ENCODE measurements at places on chromosomes 3 and 15.
A peak's percentile ranks its signal among the peaks of the same experiment; 100 is the strongest.

DNA sequence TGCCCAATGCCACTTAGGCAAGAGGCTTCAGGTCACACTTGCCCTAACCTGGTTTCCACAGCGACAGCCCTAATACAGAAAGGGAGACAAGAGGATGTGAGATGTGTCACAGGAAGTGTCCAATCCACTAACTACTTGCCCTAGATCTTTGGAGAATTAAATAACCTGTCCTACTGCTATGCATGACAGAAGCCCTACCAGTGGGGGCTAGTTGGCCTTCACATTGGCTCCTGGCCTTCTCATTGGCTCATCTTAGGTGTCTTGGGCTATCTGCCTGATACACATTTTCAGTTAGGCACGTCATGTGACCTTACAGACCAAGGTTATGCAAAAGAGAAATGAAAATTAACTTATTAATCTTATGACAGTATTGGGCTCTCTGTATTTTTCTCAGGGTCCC is 449.9 kb downstream of the FHIT start:
- no peak for DNase-seq

DNA sequence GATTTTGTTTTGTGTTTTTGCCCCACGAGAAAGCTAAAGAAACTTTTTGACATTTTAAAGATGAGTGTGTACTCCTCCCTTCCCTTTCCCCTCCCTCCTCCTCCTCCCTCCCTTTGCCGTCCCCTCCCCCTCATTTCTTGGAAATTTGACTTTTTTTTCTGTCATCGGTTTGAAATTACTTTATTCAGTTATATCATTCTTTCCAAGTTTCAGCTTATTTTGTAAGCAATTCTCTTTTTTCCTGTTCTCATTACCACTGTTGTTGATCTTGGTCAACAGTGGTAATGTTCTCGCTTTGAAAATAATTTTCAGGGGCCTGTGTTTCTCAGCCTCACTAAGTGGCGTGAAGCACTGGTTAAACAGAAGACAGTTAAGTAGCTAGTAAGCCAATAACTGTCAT is 178.4 kb downstream of the AKAP13 start:
- DNase-seq, result no peak

- no peak for DNase-seq
Measured at GRCh38 chr15:51658664-51659063, 22.6 kb upstream of the SCG3 start.

GRCh38 chr15:99954361-99955180 is 221.3 kb upstream of the LYSMD4 start:
- no peak for DNase-seq

DNA sequence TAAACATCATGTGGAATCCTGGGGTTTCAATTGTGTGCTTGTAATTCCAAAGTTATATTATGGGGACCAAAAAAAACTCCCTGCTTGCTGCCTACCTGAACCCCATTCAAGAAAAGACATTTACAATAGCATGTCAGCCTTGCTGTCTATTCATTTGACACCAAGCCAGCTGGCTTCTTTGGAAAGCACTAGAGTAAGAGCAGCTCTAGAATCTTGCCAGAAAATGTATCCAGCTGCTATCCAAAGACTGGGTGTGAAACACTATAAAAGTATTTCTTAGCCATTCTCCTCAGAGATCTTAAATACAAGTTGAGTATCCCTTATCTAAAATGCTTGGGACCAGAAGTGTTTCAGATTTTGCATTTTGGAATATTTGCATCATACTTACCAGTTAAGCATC is 87.4 kb downstream of the RAD18 start:
- DNase-seq, result no peak

GRCh38 chr3:162769564-162769963 is 1273.0 kb downstream of the OTOL1 start:
- DNase-seq, result no peak

DNA sequence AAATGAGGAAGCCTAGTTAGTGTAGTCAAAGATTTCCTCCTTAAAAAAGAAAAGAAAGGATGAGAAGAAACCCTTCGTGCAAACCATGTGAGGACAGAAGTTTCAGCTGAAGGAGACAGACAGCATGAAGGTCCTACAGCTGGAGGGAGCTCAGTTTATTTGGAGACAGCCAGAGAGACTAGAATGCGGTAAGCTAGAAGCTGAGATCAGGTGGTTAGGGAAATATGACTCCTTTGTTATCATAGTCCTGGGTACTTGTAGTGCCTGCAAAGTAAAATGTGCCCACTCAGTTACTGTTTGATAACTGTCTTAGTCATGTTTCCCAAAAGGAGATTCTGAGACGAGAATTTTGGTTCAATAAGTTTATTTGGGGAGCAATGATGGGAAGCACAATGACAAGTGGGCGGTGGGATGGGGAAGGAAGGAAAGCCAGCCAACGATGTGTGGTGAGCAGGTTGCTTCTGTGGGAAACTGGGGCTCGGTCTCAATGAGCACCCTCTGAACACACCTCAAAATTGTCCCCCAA is 178.8 kb upstream of the SNTN start:
- DNase-seq, result no peak

DNA sequence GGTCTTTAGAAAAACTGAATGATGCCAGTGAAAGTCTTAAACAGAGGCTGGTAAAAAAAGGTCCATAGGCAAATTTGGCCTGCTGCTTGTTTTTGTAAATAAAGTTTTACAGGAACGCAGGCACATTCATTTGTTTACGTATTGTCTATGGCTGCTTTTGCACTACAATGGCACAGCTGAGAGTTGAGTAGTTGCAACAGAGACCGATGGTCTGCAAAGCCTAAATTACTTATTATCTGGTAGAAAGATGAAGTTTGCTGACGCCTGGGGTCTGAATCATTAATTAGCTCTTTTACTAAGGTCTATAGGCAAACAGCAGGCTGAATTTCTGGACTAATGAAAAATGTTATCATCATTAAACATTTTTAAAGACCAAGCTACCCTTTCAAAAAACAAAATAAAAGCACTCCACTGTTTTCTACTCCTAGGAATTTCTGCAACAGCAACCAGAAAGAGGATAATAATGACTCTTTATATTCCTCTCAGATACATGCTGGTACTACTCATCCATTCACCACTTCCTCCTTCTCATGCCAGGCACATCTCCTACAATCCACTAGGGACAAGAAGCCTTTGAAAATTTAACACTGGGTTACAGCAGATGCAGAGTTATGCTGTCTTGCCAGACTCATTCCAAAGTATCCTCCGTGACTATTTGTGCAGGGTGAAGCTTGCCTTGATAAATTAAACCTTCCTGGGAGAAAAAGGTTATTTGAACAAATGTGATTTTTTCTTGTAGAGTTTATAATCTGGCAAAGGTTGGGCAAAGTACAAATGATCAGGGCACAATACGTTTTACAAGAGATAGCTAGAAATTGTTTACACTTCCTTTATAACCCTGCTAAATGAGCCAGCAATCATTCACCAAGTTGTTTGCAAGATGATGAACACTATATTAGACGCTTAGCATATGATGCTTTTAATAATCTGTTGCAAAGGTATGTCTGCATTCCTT is 6.0 kb downstream of the GATM start:
- no peak for DNase-seq

DNA sequence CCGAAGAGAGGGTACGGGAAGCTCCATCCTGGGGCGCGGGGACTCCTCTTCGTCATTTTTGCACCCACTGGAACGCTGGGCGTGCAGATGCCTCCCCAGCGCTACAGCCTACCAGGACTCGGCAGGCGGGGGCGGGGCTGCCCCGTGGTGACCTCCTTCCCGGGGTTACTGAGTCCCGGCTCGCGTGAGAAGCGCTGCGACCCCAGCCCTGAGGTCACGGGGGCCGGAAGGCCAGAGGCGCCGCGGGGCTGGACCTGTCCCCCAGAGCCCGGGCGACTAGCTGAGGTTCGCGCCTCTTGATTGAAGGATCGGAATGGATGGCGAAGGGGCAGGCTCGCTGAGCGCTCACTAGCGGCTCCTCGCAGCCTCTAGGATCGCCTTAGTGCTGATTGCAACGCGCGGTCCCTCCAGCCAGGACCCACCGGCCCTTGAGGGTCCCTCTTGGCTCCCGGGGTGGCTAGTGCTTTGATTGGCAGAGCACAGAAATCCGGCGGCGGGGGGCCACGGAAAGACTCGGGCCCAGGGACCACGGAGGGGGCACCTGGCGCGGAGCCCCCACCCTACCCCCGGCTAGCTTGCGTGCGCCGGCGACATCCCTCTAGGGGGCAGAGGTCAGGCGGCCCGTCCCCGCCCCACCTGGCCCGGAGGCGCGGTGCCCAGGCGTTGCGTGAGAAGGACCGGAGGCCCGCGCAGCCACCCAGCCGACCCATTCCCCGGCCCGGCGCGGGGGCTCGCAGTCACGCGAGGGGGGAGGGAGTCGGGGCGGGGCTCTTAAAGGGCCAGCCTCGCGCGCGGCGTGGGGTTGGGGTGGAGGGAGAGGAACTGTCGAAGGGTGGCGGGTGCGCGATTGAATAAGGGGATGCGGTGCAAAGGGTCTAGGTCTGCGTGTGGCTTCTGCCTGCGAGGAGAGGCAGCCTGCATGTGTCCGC is 781 bp upstream of the CYP1A1 start:
- peak; percentile 5 for DNase-seq

DNA sequence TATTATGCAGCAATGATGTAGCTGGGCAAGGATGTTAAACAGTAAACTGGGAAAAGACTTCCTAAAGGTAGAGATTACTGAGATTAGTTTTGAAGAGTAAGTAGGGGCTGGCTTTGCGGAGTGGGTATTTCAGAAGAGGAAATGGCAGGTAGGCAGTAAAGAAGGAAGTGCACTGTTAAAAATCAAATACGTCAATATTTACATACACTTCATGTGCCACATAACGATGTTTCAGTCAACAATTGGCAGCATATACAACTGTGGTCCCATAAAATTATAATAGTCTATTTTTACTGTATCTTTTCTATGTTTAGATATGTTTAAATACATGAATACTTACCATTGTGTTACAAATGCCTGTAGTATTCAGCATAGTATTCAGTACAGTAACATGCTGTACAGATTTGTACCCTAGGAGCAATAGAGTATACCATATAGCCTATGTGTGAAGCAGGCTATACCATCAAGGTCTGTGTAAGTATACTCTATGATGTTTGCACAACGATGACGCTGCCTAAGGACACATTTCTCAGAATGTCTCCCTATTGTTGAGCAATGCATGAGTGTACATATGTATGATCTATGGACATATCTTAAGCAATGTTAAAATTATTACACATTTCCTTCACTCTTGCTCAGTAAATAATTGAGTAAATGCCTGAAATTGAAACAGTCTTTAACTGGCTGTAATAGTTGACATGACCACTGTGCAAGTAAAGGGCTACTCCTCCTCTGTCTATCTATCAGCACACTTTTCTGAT is 196.7 kb downstream of the ISL2 start:
- no peak for DNase-seq

- DNase-seq, result no peak
Measured at GRCh38 chr15:26358708-26359107, 414.2 kb downstream of the GABRB3 start.

DNA sequence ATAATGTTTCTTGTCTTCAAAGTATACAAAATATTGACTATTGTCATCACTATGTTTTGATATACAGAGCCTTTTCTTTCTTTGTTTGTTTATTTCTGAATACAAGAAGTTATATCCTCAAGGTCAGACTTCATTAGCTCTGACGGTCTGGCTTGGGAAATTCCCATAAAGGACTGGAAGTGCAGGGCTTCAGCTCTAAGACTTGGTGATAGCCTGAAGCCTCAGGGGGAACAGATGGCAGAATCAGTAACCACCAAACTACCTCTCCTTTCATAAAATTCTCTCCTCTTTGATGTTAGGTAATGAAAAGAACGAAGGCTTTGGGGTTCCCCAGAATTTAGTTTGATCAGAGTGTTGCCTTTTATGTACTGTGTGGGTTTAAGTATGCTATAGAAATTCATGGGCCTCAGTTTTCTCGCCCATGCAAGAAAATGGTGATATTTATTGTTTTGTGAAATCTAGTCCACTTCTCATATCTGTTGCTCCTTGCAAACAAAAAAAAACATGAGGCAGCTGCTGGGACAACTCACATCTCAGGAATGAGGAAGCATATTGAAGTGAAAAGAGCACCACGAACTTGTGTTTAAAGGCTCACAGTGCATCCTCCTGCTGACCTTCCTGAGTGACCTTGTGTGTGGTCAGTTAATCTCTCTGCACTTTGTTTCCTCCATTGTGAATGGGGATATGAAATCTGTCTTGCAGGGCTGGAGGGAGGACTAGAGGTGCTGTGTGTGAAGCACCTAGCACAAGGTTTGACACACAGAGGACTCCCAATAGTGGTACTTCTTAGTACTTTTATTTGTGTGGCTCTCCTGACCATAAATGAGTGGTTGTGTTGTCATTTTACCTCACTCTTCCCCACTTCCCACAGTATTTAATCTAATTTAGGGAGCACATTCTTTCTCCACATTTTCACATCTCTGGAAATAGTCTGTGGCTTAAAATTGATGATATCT is 569.8 kb upstream of the IL12A start:
- DNase-seq, result no peak

DNA sequence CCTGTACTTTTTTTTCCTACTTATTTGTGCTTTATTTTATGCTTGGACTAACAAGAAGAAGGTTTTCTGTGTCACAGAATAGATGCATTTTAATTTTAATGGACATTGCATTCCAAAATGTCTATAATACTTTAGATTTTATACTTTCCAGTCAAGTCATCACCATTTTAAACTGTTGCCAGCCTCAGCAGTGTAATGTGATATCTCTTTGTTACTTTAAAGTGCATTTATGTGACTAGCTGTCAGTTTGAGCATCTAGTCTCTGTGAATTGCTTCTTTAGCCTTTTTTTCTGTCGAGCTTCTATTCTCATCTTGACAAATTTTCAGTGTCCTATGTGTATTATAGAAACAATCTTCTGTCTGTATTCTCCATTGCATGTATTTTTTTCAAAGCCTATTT is 511.4 kb upstream of the CBLB start:
- DNase-seq, result no peak

DNA sequence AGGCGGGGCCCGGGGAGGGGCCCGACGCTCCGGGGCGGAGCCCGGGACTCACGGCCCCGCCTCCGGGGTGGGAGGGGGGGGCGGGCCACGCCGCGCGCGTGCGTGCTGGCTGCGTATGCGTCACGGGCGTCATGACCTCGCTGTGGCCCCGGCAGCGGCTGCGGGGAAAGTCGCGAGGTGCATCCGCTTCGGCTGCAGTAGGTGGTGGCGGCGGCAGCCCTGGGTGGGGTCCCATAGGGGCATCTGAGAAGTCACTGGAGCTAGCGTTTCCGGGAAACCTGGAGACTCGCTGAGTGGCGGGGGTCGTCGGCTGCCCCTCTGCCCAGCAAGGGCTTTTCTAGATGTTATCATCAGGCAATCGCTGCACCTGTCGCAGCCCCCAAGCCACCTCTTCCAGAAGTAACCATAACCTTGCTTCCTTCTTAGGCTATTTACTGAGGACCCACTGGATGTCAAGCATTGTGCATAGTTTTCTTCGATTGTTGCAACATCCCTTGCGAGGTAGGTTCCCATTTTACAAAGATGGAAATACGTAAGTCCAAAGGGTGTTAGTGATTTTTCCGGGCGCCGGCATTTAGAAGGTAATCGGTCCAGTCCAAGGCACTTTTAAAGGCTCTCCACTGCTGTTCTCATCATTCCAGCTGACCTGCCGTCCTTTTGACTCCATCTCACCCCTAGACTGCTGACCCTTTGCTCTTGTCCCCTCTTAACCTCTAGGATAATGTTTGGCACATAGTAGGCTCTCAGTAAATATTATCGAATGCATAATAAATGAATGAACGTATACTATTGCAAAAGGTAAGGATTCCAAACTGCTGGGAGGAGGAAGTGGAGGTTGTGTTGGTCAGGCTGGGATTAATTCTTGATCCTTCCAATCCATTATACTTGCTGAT is at the start of gene GDPGP1:
TSS of gene GDPGP1 (plus strand) at position 114 of the 893 bp plus-strand sequence. CDS start 6,700 bp downstream, outside the sequence.
- no peak for DNase-seq

- no peak for DNase-seq
Measured at GRCh38 chr3:177554895-177555759, 357.8 kb upstream of the TBL1XR1 start.

Measured in activated CD8-positive, alpha-beta memory T cell treated with anti-CD3 and anti-CD28 coated beads for 4 hours (primary cell).